ENCODE measurements at places on chromosomes 11 and 22.

GRCh38 chr11:127564810-127565209 is 564.2 kb upstream of the KIRREL3 start:
- no peak for DNase-seq

DNA sequence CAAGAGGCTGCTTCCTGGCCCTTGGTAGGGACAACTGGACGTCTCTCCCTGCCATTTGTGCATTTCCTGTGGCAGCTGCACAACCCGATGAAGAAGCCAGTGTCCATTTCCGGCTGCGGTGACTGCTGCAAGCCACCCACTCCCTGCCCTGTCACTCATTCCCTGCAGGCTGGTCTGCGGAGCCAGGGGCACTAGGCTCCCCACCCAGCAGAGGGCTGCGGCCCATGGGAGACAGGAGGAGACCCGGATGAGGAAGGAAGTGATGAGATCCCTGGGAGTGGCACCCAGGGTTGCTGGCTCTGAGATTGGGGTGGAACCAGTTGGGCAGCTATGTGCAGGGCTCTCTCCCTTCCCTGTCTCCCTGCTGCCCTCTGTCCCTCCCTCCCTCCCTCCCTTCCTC is 10.0 kb upstream of the MYRF start:
- no peak for DNase-seq

DNA sequence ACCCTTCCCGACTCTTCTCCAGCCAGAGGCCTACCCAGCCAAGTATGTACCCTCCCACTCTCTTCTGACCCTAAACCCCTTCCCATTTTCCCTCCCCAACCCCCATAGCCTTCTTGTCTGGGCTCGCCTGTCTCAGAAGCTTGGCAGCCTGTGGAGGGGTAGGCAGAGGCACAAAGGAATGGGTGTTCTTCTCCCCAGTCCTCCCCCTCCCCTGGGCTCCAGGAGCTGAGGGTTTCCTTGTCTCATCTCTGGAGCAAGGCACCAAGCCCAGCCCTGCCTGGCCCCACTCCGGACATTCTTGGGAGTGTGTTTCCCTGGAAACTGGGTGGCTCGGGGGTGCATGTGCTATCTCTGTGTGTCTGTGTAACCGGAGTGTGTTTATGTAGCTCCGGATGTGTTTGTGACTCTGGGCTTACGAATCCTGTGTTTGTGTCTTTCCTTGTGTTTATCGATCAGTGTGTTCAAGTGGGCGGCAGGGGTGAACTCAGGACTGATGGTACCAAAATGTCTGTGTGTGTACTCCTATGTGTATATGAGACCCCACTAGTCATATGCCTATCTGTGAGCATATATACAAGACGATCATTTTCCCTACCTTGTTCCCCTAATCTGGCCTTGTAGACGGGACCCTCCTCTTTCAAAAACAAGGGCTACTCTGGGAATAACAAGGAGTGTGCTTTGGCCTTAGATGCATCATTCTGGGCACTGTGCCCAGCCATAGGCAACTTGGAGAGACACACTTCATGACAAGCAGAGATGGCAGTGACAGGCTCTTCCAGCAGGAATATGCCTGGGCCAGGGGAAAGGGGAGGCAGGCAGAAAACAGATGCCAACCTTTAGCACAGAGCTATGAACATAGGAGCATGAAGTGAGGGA is 10.9 kb downstream of the PHLDB1 start:
- DNase-seq: no peak

DNA sequence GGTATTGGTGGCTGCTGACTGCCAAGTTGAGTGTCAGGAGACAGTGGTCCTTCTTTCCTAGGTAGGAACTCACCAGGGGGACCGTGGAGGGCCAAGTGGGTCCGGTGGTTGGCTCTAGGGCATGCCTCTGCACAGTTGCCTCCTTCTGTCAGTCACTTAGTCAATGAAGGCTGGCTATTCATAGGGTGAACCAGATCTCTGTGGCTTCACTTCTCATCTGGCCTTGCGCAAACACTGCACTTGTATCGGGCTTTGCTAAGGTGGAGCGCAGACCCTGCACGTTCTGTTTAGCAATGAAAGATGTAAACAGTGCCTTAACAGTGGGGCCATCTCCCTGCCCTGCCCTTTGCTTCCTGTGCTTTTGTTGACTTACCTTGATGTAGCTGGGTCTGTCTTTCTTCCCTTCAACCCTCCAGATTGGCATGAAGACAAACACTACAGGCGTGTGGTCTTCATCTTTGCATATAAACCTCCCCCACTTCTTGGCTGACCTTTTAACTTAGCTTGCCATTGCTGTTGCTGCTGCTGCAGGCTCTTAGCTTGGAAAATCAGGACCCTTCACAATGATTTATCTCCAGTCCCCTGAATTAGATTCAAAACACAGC is 6.7 kb upstream of the SORL1-AS1 start:
- no peak for DNase-seq

- no peak for DNase-seq
These were observed 113.4 kb downstream of the TRPC6 start for GRCh38 chr11:101470419-101470818.

- DNase-seq: no peak
These were observed 41.1 kb downstream of the UBASH3B start for GRCh38 chr11:122696662-122697061.

DNA sequence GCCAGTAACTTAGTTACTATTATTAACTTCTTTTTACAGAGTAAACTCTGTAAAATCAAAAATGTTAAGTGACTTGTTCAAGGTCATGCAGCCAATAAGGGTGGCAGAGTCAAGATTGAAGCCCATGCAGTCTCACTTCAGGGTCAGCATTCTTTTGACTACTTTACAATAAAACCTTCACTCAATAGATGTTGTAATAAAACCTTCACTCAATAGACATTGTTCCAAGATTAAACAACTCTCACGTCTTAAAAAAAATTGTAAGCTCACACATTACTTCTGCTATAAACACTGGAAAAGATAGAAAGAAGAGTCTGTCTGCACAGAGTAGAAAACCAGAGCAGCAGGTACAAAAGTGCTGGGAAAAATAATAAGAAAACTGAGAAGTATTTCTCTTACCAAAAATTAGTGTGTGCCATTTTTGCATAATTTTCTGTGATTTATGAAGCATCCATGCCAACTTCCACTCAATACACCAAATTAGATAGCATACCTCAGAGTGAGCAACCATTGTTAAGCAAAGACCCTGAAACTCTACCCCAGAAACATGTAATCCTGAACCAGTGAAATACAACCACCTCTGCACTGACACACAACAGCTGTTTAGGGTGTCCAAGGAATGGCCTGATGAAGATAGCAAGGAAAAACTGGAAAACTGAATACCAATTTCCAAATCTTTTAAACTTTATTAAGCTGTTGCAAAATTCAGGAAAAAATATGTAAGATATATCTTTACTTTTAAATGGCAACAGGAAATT is 4.9 kb upstream of the SOX6 start:
- no peak for DNase-seq

DNA sequence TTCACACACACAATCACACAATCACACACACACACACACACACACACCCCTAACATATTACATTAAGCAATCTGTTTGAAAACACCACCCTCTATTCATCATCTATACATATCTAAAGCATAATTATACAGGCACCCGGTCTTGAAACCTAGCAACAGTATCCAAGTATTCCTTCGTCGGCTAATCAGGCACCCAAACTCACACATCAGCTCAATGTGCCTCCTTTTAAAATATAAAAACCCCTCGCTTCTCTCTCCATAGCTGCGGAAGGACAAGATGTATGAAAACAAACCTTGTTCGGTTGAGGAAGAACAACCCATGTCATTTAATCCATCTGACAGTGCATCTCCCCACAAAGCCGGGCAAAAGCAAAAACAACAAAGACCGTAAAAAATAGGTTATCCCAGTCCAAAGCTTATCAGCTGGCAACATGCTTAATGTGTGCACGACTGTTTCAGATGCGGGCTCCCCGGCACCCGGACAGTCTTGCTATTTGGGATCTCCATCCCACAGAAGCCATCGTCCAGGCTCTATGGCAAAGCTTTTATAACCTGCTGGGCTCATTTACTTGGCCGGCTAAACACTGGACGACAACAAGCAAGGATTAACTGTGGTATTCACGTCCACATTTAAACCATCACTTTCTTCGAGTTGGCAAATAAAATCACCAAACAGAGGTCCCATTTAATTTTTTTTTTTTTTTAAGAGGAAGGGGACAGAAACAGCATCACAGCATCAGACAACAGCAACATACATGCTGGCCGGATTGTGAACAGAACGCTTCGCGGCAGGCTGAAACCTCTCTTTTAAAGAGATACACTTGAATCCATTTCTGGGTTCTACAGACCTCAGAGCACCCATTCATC is 365.5 kb downstream of the SHANK2 start:
- DNase-seq: no peak

DNA sequence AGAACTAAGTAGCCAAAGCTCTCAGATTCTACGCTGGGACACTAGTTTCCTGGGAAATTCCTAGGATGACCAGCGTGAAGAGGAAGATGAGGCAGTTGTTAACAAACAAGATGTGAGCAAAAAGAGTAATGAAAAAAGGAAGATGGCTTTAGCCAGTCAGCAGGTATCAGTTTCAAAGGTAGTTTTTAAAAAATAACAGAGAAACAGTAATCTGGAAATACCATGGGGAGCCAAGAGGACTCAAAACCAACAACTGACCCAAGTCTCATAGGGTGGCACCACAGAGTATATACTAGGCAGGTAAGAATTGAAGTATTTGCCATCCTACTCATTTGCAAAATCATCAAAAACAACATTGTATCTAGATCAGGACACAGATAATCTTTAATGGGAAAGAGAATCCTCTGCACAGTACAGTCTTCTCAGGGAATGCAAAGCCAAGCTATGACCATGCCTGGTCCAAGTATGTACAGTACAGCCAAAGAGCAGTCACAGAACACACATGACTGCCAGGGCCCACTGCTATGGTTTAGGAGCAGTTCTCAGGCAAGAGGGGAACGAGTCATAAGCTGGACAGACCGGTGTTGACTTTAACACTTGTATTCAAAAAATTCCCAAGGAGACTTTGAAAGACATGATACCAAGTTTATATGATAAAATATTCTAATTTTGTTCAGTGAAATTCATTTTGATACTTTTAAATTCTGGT is 20.6 kb downstream of the MSANTD4 start:
- DNase-seq: no peak

DNA sequence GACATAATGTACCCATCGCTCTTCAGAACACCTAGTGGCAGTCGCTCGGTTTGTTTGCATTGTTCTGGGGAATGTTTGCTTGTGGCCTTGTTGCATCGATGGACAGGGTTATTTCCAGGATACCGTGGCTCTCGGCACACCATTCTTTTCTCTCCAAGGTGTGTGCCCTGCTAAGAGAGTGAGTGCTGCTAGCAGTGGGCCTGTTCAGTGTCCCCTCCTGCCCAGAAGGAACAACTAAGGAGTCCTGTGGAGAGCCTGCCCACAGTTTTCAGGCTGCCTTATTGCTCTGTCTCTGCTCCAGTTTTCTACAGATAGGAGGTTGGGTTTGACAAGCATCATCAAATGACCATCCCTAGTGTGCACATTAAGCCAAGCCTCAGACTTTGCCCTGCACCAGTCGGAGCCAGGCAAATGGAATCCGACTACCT is 1.4 kb downstream of the CRY2 start:
- no peak for DNase-seq

DNA sequence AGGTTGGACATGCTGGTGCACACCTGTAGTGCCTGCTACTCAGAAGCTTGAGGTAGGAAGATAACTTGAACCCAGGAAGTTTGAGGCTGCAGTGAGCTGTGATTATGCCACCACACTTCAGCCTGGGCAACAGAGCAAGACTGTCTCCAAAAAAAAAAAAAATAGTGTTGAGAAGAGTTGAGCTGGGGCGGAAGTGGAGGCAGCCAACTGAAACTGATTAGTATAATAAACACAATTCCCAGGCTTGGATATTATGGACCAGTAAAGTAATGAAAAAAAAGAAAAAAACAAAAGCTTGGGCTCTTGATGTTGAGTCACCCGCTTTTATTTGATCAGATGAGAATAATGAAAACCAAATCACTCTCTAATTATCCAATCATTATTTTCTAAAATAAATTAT is 21.0 kb downstream of the LDLRAD3 start:
- DNase-seq: no peak

- DNase-seq: no peak
These were observed 34.7 kb downstream of the CERK start for GRCh38 chr22:46703171-46703995.

- no peak for DNase-seq
These were observed 14.5 kb downstream of the CRTAM start for GRCh38 chr11:122852796-122853160.

GRCh38 chr22:36589856-36590255 is 60.9 kb upstream of the EIF3D start:
- DNase-seq: no peak

DNA sequence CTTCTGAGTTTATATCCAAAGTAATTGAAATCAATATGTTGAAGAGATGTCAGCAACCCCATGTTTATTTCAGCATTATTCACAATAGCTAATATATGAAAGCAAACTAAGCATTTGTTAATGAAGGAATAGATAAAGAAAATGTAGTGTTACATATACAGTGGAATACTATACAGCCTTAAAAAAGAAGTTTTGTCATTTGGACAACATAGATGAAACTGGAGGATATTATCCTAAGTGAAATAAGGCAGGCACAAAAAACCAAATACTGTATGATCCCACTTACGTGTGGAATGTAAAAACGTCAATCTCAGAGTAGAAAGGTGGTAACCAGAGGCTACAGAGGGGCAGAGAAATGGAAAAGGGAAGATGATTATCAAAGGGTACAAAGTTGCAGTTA is 10.2 kb downstream of the MRGPRX2 start:
- DNase-seq: no peak

GRCh38 chr11:123427405-123427804 is 2.7 kb upstream of the GRAMD1B start:
- DNase-seq: no peak

DNA sequence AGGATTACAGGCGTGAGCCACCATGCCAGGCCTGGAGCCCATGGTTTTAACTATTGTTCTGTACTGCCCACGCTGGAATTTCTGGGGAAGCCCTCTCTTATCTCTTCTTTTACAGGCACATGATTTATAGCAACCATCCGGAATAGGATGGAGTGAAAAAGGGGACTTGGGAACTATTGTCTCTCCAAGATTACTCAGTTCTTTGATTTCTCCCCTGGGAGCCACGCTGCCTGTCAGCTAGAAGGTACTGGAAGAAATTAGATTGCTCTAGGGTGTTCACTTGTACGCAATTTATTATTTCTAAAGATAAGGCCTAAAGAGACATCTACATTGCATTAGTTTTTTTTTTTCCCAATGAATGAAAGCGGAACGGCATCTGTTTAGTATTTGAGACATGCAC is 65.6 kb upstream of the PTPRJ start:
- DNase-seq: no peak

Measured in stimulated activated CD8-positive, alpha-beta memory T cell treated with anti-CD3 and anti-CD28 coated beads, Interleukin-15, amount 100 ng/mL, for 24 hours (primary cell).